ENCODE measurements at places on chromosomes 7 and 10. TPM values are rescaled to one million over a fixed set of nuclear protein-coding genes. Genes with fewer than 3 reads are reported as not detected.

DNA sequence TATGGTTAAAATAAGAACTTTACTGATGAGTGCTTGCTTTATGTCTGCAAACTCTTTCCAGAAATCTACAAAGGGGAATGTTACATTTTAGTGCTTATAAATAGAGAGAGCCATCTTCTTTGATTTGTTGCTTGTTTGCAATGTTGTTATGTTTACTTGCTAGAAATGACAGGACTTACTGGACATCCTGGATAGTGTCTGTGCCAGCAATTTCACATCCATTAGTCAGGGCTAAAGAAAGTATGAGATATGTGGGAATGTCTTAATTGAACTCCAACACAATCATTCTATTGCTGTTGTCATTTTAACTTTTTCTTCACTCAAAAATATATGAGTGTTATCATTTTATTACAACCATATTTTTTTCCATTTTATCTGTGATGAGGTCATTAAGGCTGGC lies 453.2 kb downstream of the TNS3 start:
- H3K4me1 ChIP-seq, result no peaks in the 10 kb centered on the region
- no peak for DNase-seq
- no peaks in the 10 kb centered on the region for H3K36me3 ChIP-seq
- no peaks in the 10 kb centered on the region for H3K27me3 ChIP-seq
- no peak overlapping the region for H3K27ac ChIP-seq

DNA sequence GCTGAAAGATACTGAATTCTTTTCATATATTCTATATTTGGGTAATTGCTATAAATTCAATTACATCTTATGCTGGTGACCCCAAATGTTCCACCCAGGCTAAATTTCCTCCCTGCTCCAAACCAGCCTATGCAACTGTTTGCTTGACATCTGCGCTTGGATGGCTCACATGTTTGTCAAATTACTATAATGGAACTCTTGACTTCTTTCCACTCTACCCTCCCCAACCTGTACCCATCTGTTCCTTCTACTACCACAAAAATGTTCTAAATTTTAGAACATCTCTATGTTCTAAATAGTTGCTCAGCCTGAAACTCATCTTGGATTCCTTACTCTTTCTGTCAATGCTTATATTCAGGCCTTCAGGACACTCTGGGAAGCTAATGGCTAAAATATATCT lies 249.9 kb upstream of the SMIM30 start:
- H3K4me3 ChIP-seq, result no peak overlapping the region
- no peak for DNase-seq
- no peaks in the 10 kb centered on the region for H3K4me1 ChIP-seq
- no peak overlapping the region for H3K27ac ChIP-seq

Gene OPN4
- not detected for total RNA-seq

GRCh38 chr10:108060246-108060645 lies 895.7 kb upstream of the SORCS1 start:
- H3K36me3 ChIP-seq, result no peaks in the 10 kb centered on the region
- no peak overlapping the region for H3K4me3 ChIP-seq
- H3K4me1 ChIP-seq, result no peaks in the 10 kb centered on the region
- DNase-seq, result no peak
- no peak overlapping the region for H3K27ac ChIP-seq

Gene FAM131B
- total RNA-seq, result 2.3 TPM

DNA sequence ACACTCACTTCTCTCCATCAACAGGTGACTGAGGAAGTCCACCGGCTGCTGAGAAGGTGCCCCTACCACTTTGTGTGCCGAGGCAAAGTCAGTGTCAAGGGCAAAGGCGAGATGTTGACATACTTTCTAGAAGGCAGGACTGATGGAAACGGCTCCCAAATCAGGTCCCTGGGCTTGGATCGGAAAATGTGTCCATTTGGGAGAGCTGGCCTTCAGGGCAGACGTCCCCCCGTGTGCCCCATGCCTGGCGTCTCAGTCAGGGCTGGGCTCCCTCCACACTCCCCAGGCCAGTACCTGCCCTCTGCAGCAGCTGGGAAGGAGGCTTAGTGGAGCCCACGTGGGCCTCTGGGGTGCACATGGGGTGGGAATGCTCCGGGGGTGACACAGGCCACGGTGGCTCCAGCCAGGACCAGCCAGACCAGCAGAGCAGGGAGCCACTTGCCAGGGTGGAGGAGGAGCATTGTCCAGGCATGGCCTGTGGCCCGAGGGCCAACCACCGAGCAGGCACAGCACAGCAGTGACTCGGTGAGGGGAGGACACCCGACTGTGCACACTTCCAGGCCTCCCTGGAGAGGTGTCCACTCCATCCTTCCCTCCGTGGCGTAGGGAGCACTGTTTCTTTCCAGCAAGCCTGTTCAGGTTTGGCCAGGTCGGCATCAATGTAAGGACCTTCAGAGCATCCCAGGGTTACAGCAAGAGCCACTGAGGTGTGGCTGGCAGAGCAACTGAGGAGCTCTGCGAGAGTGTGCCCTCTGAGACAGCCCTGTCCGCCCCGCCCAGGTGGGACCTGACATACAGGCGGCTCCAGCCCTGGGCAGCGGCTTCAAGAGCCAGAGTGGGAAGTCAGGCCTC lies 139.7 kb downstream of the ADCY1 start:
- no peaks in the 10 kb centered on the region for H3K4me1 ChIP-seq
- H3K27me3 ChIP-seq, result no peaks in the 10 kb centered on the region
- no peak overlapping the region for H3K27ac ChIP-seq
- DNase-seq, result peak; percentile 43
- H3K36me3 ChIP-seq, result no peaks in the 10 kb centered on the region

Gene TUBB8
- 0.59 TPM for total RNA-seq

Gene PTF1A
- total RNA-seq, result not detected

GRCh38 chr10:84428711-84429110 lies 100.3 kb downstream of the CCSER2 start:
- no peak overlapping the region for H3K4me3 ChIP-seq
- no peaks in the 10 kb centered on the region for H3K27me3 ChIP-seq

Gene ZNF488
- total RNA-seq, result 0.44 TPM

DNA sequence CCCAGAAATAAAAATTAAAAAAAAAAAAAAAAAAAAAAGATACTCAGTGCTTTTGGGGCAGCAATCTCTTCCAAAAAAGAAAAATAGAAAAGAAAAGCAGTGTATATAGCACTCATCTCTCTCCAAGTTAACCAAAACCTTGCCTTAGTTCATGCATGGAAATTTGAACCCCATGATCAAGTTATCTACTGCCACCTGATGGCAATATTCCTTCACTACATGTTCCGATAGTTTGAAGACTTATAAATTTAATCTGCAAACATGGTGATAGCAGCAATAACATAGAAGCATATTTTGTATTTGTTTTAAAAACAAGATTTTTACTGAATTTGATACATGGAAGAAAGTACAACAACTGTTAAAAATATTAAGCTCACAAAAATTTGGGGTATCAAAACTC lies 48.6 kb upstream of the SLIT1 start:
- no peak overlapping the region for H3K4me3 ChIP-seq
- no peaks in the 10 kb centered on the region for H3K27me3 ChIP-seq
- H3K4me1 ChIP-seq, result no peaks in the 10 kb centered on the region
- no peak for DNase-seq

GRCh38 chr7:43640679-43641078 lies 57.8 kb downstream of the STK17A start:
- no peak for DNase-seq
- no peak overlapping the region for H3K4me3 ChIP-seq
- H3K36me3 ChIP-seq, result no peaks in the 10 kb centered on the region
- H3K27ac ChIP-seq, result peak overlapping the region; percentile 59
- H3K27me3 ChIP-seq, result no peaks in the 10 kb centered on the region

DNA sequence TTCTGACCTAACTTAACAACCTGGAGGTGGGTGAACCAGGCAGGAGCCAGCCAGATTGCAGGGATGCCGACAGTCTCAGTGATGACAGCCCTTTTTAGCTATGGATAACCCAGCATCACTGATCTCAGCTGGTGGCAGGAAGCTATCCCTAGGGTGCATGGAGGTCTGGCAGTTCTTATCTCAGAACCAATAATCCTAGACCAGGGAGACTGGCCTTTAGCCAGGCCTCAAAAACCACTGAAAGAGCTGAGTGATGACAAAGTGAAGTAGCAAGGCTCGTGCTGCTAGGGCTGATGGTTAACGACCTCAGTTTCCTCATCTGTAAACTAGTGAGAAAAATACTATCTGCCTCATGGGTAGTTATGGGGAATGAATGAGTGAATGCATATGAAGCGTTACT lies 112.5 kb downstream of the RALA start:
- no peak overlapping the region for H3K4me3 ChIP-seq
- no peak overlapping the region for H3K27ac ChIP-seq
- no peaks in the 10 kb centered on the region for H3K27me3 ChIP-seq

GRCh38 chr10:131735577-131735976 lies 165.2 kb upstream of the PPP2R2D start:
- H3K4me3 ChIP-seq, result no peak overlapping the region
- H3K4me1 ChIP-seq, result no peaks in the 10 kb centered on the region
- DNase-seq, result no peak
- H3K36me3 ChIP-seq, result no peaks in the 10 kb centered on the region
- H3K27me3 ChIP-seq, result peaks cover 31% of the 10 kb centered on the region

DNA sequence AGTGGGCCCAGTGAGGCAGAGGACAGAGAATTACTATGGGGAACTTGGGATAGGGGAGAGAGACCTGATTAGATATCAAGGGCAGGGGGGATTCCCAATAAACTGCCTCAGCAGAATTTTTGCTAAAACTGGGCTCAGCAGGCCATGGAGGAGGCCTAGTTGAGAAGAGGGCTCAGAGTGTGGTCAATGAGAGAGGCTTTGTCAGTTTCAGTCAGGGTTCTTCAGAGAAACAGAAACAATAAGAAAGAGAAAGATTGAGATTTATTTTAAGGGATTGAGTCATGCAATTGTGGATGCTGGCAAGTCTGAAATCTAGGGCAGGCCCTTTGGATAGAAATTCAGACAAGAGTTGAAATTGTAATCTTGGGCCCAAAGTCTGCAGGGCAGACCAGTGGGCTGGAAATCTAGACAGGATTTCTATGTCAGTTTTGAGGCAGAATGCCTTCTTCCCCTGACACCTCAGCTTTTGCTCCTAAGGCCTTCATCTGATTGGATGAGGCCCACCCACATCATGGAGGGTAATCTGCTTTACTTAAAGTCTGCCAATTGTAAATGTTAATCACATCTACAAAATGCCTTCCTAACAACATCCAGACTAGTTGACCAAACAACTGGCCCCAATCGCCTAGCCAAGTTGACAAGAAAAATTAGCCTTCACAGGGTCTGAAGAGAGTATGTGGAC lies 33.5 kb upstream of the CCSER2 start:
- no peak overlapping the region for H3K4me3 ChIP-seq
- no peaks in the 10 kb centered on the region for H3K27me3 ChIP-seq
- no peak for DNase-seq
- no peaks in the 10 kb centered on the region for H3K36me3 ChIP-seq
- H3K4me1 ChIP-seq, result no peaks in the 10 kb centered on the region

DNA sequence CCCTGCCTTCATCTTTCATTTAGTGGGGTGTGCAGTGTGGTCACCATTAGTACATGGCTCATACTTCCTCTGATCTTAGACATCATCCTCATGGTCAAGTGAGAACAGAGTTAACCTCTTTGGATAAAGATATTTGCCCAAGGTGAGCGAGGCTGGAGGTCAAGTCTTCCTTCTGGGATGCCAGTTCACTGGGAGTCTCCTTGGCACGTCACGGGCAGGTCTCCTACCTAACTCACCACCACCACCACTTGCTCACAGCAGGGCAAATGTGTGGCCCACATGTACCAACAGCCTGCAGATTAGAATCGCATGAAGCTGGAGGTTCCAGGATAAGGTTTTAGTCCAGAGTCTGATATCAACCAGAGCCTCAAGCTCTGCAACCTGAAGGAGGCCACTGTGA lies 164.6 kb downstream of the USP6NL start:
- H3K27ac ChIP-seq, result no peak overlapping the region
- H3K27me3 ChIP-seq, result peaks cover 18% of the 10 kb centered on the region
- H3K36me3 ChIP-seq, result no peaks in the 10 kb centered on the region
- no peak for DNase-seq

- no peaks in the 10 kb centered on the region for H3K27me3 ChIP-seq
- no peaks in the 10 kb centered on the region for H3K36me3 ChIP-seq
- no peaks in the 10 kb centered on the region for H3K4me1 ChIP-seq
Measured at GRCh38 chr7:3192669-3193068, 108.4 kb upstream of the SDK1 start.

DNA sequence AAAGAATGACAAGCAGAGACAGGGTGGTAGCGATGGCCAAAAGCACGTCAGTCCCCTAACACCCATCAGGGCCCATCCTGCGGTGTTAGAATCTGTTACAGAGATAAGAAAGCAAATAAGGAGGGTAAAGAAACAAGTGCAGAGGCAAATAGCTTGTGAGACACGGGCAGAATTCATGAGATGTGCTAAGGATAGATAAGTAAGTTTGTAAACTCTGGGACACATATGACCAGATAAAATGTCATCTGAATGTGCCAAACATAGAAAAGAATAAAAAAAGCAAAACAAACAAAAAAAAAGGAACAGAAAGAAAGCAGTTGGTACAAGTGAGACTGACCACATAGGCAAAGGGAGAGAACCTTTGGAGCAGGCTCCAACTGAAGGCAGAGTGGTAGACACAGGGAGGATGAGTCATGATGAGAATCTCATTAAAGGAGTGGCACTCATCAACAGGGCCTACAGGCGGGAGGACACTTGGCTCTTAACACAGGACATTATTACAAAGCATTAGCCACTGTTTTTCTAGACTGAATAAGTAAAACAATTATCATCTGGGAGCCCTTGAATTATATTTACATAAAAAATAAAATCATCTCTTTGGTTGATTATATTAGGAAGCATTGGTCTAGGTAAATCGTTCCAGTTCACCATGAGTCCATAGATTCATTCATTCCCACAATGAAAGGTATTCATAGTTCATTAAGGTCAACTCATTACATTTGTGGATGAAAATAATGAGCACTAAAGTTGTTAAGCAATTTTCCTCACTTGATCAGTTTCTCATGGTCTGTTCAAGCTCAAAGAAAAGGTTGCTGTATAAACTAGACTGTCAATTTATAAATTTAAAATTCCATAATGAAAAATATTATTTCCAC lies 21.5 kb upstream of the EPHB6 start:
- no peaks in the 10 kb centered on the region for H3K27me3 ChIP-seq
- no peaks in the 10 kb centered on the region for H3K36me3 ChIP-seq
- no peaks in the 10 kb centered on the region for H3K4me1 ChIP-seq
- H3K27ac ChIP-seq, result no peak overlapping the region
- H3K4me3 ChIP-seq, result no peak overlapping the region
- DNase-seq, result no peak

GRCh38 chr7:81628951-81629350 lies 140.9 kb downstream of the HGF start:
- H3K27ac ChIP-seq, result no peak overlapping the region
- no peak overlapping the region for H3K4me3 ChIP-seq
- H3K27me3 ChIP-seq, result no peaks in the 10 kb centered on the region
- H3K4me1 ChIP-seq, result no peaks in the 10 kb centered on the region

Gene ZNF680
- total RNA-seq, result 34.1 TPM

DNA sequence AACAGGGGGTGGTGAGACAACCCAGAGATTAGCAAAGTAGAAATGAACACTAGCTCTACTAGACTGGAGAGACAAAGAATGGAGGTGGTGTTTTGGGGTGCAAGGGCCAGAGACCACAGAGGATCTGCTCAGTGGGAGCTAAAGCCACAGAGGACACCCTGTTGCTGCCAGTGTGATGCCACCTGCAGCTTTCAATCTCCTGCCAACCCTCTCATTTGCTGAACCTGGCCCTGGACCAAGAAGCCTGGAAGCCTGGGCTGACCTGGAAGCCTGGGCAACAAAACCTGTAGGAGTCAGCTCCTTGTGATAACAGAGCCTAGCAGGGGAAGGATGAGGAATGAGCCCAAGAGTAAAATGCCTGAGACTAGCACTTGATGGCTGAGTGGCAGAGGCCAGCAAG lies 81.1 kb upstream of the ADO start:
- H3K4me1 ChIP-seq, result no peaks in the 10 kb centered on the region
- H3K27ac ChIP-seq, result no peak overlapping the region
- H3K36me3 ChIP-seq, result no peaks in the 10 kb centered on the region
- H3K4me3 ChIP-seq, result no peak overlapping the region
- no peaks in the 10 kb centered on the region for H3K27me3 ChIP-seq
